ENCODE measurements at places on chromosomes 4 and X. TPM values are rescaled to one million over a fixed set of nuclear protein-coding genes. Genes with fewer than 3 reads are reported as not detected.

SLC9B1 gene
- not detected for total RNA-seq

UPF3B gene
- 20.9 TPM for total RNA-seq

GPRASP3 gene
- 19.8 TPM for total RNA-seq

DNA sequence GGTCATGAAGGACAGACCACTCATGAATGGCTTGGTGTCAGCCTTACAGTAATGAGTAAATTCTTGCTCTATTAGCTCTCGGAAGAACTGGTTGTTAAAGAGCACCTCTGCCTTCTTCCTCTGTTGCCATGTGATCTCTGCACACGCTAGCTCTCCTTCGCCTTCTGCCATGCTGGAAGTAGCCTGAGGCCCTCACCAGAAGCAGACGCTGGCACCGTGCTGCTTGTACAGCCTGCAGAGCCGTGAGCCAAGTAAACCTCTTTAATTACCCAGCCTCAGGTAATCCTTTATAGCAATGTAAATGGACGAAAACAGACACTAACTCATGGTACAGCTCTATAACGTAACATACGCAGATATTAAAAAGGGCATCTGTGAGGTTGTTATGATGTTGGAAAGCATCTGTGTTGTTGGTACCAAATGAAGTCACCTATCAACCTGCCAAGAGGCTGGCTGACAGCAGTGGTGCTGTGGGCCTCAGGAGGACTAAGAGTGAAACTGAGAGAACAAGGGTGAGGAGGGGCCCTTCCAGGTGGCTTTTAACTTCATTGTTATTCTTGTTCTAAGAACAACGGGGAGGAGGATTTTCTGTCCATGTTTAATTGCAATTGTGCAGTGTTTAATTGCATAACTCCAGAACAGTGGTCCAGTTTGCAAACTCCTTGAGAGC lies 69.2 kb downstream of the CRMP1 start:
- H3K27ac ChIP-seq, result no peak overlapping the region
- H3K36me3 ChIP-seq, result peaks cover 54% of the 10 kb centered on the region
- H3K4me3 ChIP-seq, result no peak overlapping the region
- no peaks in the 10 kb centered on the region for H3K4me1 ChIP-seq
- DNase-seq, result no peak
- no peaks in the 10 kb centered on the region for H3K27me3 ChIP-seq

DNA sequence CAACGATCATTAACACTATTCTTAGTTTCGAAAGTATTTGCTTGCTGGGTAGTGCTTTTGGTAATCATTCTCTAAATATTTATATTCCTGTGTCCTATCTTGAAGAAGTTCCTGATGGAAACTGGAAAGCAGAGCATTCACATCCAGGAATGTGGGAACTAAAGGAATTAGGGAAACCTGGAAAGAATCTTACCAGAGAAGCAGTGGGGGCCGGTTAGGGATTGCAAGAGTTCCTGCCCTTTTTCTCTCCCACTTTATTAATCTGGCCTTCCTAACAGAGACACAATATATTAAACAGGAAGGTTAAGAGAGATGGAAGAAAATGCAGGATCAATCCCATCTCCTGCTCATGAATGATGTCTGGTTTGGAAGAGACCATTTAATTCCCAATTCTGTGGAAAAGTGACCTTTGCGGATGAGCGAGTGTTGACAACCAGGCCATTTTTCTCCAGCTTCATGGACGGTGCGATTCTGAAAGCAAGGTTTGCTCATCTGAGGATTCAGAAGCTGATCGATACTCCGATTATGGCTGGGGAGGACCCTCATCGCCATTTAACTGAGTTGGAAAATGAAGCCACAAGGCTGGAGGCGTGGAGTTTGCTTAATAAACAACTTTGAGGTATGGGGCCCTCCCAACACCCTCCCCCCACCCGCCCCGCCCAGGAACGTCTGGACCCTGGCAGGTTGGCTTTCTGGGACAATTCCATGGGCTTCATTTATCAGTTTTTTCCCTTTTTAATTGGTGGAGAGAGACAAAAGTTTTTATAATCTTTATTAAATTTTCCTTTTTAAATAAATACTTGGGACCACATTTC lies 52.3 kb downstream of the C4orf51 start:
- DNase-seq, result no peak
- H3K27me3 ChIP-seq, result no peaks in the 10 kb centered on the region
- H3K4me3 ChIP-seq, result peak overlapping the region; percentile 26
- H3K36me3 ChIP-seq, result no peaks in the 10 kb centered on the region
- H3K4me1 ChIP-seq, result peaks cover 3% of the 10 kb centered on the region
- peak overlapping the region; percentile 81 for H3K27ac ChIP-seq

- no peak for DNase-seq
- H3K4me3 ChIP-seq, result peak overlapping the region; percentile 61
- H3K27ac ChIP-seq, result peak overlapping the region; percentile 83
- H3K36me3 ChIP-seq, result no peaks in the 10 kb centered on the region
These were observed 646 bp downstream of the TIGD4 start for GRCh38 chr4:152778656-152779512.

DNA sequence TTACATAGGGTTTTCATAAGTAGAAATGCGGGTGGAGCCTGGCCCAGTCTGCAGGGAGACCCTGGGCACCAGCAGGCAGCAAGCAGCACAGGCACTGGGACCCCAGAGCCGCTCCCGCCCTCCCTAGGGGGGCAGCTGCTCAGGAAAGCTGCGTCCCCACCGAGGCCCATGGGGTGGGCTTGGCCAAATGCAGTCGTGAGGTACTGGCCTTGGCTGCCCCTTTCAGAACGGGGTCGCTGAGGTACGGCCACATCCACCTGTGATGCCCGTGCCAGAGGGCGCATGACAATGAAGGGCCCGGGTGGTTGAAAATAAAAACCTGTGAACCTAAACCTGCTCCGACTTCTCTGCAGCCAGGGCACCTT lies 16.7 kb downstream of the TMEM175 start:
- no peak overlapping the region for H3K4me3 ChIP-seq
- H3K27me3 ChIP-seq, result peaks cover 10% of the 10 kb centered on the region
- DNase-seq, result no peak
- H3K27ac ChIP-seq, result no peak overlapping the region
- no peaks in the 10 kb centered on the region for H3K36me3 ChIP-seq

GRCh38 chrX:119758731-119759247 lies 401 bp downstream of the SOWAHD start:
- no peak for DNase-seq
- peak overlapping the region; percentile 49 for H3K4me3 ChIP-seq
- H3K4me1 ChIP-seq, result peaks cover 28% of the 10 kb centered on the region
- H3K27me3 ChIP-seq, result no peaks in the 10 kb centered on the region
- no peak overlapping the region for H3K27ac ChIP-seq

- no peak overlapping the region for H3K4me3 ChIP-seq
- no peak overlapping the region for H3K27ac ChIP-seq
- no peak for DNase-seq
- H3K27me3 ChIP-seq, result no peaks in the 10 kb centered on the region
These were observed 101.2 kb downstream of the NCAPG start for GRCh38 chr4:17912011-17912410.

GRCh38 chr4:134691915-134692314 lies 490.3 kb upstream of the PABPC4L start:
- H3K27me3 ChIP-seq, result no peaks in the 10 kb centered on the region
- H3K36me3 ChIP-seq, result no peaks in the 10 kb centered on the region
- H3K27ac ChIP-seq, result no peak overlapping the region
- no peaks in the 10 kb centered on the region for H3K4me1 ChIP-seq

GRCh38 chrX:22159071-22159470 lies 113.6 kb upstream of the CBLL2 start:
- DNase-seq, result no peak
- H3K36me3 ChIP-seq, result no peaks in the 10 kb centered on the region
- H3K4me1 ChIP-seq, result no peaks in the 10 kb centered on the region
- no peak overlapping the region for H3K27ac ChIP-seq
